Activated CD8-positive, alpha-beta memory T cell treated with anti-CD3 and anti-CD28 coated beads, Interleukin-2, amount 50 U/mL, for 48 hours (primary cell): ENCODE measurements at places on chromosomes 3 and 15.

- DNase-seq, result no peak
These were observed 12.8 kb downstream of the CSNK1G1 start for GRCh38 chr15:64343222-64343621.

DNA sequence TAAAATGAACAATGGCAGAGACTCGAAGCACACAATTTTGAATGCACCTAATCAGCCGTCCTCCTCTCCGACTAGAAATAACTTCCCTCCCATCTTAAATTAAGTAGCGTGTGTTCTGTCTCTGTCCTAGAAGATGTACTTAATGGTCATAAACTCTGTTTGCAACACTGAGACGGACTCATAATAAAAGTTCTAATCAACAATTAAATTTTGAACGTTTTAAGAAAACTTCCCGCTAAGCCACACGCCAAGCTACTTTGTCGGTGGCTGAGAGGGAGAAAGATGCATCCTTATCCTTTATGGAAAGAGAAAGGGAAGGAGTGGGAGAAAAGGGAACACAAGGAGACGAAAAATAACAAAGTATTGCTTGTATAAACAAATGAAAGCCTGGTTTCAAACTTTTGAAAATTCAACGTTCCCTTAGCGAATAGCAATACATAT is 989 bp downstream of the GNB4 start:
- DNase-seq, result no peak

DNA sequence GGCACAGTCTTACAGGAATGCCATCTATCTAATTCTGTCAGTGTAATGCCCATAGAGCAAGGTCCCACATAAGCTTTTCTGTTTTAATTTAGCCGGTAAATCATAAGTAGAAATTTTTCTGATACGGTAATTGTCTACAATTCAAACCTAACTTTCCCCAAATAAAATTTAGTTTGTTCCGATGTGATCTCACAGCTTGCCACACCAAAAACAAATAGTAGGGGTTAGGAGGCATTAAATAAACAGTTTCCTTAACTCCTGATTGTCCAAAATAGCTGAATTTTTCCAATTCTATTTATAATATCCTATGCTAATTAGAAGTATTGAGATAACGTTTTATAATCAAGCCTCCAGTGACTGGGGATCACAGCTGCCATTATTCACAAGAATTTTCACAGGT is 53.3 kb downstream of the TSC22D2 start:
- no peak for DNase-seq

DNA sequence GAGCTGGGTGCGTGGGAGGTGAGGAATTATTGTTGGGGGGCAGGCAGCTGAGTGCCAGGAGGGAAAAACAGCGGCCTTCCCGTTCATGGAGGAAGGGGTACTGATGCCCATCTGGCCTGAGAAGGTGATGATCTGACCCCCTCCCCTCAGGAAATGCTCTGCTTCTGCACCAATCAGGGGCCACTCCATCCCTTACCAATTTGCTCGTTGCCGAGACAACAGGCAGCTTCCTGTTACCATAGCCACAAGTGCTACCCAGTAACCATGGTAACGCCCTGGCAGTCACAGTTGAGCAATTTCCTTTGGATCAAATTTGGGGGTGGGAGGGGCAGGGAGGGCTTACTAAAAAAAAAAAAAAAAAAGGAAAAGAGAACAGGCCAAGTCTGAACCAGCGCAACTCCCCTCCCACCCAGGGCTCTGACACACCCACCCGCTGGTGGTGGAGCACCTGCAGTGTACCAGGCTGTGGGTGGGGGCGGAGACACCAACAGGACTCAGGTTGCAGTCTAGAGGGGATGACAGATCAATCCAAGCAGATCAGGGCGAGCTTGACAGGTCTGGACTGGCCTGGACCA is 13.7 kb downstream of the CELF6 start:
- peak; percentile 49 for DNase-seq

DNA sequence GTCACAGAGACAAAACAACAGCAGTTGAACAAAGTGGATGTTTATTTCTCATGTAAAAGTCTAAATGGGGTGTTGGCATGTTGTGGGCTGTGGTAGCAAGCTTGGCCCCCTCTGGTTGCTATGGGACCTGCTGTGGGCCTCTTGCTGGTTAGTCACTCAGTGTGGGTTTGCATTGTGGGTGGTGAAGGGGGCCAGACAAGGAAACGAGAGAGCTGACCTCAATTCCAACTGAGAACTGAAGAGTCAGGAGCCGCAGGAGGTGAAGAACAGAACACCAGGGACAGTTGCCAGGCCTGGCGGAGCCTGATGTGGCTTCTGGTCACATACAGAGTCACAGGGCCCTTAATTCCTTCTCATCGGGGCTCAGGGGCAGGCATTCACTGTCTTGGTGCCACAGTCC is 1.9 kb upstream of the ADPGK start:
- peak; percentile 73 for DNase-seq

DNA sequence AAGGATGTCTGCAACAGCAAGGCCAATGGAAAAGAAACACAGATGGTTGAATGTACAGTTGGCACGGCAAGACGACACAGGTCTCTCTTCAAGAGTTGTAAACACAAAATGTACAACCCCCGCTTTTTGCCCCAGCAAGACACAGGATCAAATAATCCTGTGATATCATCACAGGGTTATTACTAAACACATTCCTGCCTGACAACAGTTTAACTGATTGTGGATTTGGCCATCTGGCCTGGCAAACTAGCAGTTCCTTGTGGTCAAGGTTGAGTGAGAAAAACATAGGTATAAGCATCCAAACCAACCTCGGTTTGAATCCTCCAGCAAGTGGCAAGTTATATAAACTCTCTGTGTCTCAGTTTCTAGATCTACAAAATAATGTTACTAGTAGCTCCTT is 23.4 kb downstream of the PARP16 start:
- no peak for DNase-seq

GRCh38 chr15:69265347-69265955 is 33.3 kb upstream of the PAQR5 start:
- DNase-seq, result no peak

DNA sequence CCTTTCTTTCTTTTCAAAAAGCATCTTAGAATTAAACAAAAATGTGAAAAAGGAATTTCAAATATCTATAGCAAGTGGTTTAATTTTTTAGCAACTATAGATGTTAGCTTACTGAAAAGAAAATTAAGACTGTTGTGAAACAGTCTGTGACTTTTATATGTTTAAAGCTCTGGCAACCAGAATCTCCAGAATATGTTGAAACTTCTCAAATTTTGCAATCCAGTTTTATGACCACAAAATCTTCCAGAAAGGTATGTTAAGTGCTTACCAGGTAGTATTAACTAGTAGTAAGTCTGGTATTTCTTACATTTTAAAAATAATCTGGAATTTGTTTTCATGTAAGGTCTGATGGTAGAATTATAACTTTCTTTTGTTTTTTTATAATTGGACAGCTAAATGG is 235.0 kb downstream of the SLC9A9 start:
- no peak for DNase-seq

DNA sequence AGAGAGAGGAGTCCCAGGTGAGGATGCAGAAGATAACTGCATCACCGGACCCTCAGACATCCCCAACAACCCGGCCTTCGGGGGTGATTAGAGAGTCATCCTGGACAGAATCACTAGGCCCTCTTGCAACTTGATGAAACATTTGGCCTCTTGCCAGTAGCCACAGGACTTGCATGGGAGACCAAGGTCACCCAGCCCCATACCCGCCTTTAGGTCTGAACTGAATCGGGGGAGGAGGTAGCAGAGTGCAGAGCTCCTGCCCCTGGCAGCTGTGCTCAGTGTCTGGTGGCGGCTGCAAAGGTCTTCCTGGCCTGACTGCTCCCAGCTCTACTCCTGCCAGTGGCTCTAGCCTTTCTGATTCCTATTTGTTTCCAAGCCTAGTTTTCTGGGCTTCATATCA is 12.4 kb downstream of the PIF1 start:
- DNase-seq, result no peak

- DNase-seq, result no peak
These were observed 5.2 kb downstream of the HEG1 start for GRCh38 chr3:125050488-125051090.

GRCh38 chr3:163368168-163368567 is 1710.1 kb downstream of the SI start:
- DNase-seq, result no peak

DNA sequence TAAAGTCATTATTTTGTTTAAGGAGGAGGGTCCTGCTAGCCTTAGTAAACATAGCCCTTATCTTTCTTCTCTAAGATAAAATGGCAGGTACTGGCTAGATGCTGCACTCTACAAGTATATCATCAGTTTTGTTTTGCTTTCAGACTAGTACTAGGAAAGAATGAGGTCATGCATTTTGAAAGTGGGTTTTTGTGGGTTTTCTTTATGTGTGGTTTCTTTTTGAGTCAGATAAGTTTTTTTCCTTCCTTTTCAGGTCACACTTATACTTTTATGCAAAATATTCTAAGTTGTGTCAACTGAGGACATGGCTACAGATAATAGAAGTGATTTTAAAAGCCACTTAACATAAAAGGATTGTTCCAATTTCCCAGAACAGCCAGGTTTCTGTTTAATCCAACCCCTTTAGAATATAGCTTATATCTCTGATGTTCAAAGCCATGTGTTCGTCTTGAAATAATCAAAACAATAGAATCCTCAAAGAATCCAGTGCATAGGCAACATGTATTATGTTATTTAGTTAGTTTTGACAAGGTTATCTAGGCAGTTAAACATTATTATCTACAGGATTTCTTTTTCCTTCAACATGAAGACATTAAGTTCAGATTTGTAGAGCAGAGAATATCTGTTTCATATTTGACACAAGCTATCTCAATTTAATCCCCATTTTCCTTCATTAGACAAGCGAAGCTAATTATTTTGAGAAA is 406.2 kb downstream of the RBMS3 start:
- DNase-seq, result no peak

DNA sequence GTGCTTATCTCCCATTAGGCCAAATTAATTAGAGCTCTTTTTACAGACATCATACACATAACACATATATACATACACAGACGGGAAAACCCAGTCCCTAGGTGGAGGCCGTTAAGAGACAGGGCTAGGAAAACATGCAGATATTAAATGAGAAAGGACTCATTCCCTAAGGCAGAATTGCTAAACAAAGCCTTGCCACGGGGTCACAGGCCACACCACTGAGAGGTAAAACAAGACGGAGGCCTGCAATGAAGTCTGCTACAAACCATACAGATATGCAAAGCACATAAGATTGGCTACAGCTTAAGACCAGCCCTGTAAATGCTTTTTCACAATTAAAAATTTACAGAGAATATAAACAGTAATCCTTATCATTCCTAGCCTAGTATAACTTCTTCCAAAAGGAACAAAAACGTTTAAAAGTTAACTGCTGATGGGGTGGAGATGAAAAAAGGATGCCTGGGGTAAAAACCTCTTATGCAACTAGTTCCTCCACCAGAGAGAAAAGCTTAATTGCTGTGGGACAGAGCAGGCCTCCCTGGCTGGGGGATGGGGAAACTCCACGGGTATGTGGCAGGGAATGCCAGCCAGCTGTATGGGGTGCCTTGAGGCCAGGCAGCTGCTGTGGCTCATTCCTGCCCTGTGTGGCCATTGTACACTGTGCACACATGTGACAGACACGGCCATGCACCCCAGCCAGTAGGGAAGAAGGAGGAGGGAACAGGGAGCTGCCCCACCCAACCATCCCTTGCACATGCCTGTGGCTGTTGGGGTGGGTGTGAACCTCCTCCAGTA is 481.4 kb upstream of the LMCD1 start:
- no peak for DNase-seq

GRCh38 chr15:62894322-62895085 is 148.0 kb upstream of the TPM1 start:
- DNase-seq, result no peak

DNA sequence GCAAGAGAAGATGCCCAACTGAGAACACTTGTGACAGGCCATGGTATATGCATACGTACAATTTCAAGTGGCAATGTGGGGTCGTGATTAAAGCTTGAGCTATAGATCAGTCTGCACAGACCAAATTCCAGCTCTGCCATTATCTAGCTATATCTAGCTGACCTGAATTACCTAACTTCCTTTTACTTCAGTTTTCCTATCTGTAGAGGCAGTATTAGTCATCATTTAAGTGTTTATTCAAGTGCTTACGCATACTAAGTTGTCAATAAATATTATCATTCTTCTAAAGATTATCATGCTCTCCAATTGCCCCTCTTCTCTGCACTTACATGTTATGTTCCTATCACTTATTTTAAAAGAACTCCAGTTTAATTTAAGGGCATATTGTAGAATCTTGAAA is 87.9 kb downstream of the ARPP21 start:
- no peak for DNase-seq

DNA sequence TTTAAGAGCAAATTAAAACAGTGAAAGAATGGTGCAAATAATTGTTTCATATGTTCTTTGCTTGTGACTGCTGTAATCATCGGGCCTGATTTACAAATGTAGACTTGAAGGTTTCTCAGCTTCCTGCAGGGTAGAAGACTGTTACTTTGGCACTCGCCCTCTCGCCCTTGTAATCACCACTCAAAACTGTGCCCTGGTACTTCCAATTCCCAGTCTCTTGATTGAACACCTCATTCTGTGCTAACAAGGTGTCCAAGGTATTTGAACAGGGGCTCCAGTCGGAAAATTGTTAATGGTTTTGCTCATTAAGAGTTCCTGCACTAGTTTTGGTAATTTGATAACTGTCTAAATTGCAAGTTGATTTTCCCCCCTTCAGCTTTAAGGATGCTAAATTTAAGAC is 209.5 kb downstream of the ZIC1 start:
- DNase-seq, result no peak

DNA sequence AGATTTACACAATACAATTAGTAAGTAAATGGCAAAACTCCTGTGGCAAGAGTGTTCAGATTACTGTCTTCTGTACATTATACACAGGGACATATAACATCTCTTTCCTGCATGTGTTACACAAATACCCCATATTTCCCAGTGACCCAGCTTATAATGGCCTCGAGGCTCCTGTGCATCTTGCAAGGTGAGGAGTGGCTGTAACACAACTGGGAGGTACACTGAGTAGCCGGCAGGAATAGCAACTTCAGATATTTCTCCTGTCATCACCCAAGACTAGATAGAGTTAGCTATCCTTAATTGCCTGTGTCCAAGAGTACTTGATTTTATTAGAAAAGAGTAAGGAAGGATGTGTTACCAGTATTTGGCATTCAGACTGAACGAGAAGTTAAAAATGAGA is 5.6 kb downstream of the GMPS start:
- DNase-seq, result no peak

DNA sequence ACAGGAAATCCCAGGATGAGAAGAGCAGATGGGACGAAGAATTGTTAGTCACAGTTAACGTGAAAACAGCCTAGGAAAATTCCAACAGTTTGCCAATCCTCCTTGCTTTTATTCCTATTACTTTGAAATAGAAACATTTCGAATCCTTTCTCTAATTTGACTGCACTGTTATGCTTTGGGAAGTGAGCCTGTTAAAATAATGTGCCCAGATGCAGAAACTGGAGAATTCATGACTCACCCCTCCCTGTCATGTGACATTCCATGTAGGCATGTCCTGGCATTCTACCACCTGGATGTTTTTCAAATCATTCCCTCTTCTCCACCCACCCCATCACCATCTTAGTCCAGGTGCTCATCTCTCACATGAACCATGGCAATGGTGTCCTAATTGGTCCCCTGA is 107.3 kb downstream of the MINAR1 start:
- DNase-seq, result no peak

GRCh38 chr3:81666502-81667121 is 94.8 kb downstream of the GBE1 start:
- DNase-seq, result no peak

- no peak for DNase-seq
These were observed 747 bp downstream of the NSUN3 start for GRCh38 chr3:94063496-94064119.

GRCh38 chr15:92020804-92021203 is 167.3 kb downstream of the SLCO3A1 start:
- no peak for DNase-seq

- no peak for DNase-seq
These were observed 1129.3 kb downstream of the NAALADL2 start for GRCh38 chr3:175988401-175988800.

- no peak for DNase-seq
These were observed 58.5 kb downstream of the LPP start for GRCh38 chr3:188212308-188212969.
